Effector memory CD8-positive, alpha-beta T cell (primary cell): ENCODE measurements at places on chromosomes 12 and 14.

- DNase-seq, result no peak
Observed at GRCh38 chr12:52600071-52600470, 1.2 kb downstream of the KRT72 start.

- no peak for DNase-seq
Observed at GRCh38 chr14:68953196-68953555, 25.9 kb downstream of the ACTN1 start.

DNA sequence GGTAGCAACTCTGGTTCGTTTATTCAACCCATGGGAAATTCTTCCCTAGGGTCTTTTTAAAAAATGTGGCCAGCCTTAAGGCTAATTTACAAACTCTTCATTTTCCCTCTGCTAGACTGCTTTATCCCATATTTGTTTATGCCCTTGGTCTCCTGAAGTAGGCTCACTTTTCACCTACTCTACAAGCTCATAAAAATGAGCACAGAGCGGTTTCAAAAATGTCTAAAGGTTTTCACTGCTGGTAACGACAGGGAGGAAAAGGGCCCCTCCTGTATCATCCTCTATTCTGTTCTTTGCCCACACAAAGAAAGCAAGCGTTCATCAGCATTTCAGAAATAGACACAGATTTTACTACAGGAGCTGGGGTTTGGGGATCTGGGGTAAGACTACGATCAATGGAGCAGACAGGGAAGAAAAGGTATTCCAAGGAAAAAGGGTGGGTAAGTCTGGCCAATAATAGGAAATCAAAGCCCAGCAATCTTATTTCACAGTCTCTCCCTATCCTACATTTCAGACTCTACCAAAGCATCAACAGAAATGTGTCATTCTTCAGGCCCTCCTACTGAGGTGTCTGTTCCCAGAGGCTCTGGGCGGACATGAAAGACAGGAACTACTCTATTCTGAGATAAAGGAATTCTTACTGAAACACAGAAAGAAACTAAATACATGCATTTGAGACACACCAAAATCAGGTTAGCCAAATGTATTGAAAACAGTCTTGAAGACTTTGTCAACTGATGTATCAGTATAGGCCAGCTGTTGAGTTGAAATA is 86.4 kb downstream of the SPPL3 start:
- DNase-seq, result no peak

- no peak for DNase-seq
Observed at GRCh38 chr12:89736995-89737394, 28.4 kb upstream of the ATP2B1 start.

DNA sequence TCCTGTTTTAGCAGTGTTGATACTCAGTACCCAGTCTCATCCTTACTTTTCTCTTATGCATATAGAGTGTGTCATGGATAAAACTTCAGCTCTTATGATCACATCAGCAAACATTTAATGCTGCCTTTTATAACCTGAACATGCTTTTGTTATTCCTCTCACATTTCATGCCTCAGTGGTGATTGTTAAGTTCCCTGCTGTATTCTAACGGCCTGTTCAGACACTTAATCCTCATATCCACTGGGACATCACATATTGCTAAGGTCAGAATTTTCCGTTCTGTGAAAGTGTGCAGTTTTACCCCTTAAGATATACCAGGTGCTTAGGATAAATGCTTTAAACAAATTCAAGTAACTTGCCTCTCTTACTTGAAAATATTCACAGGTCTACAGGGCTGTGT is 268.7 kb upstream of the SEL1L start:
- DNase-seq, result no peak

DNA sequence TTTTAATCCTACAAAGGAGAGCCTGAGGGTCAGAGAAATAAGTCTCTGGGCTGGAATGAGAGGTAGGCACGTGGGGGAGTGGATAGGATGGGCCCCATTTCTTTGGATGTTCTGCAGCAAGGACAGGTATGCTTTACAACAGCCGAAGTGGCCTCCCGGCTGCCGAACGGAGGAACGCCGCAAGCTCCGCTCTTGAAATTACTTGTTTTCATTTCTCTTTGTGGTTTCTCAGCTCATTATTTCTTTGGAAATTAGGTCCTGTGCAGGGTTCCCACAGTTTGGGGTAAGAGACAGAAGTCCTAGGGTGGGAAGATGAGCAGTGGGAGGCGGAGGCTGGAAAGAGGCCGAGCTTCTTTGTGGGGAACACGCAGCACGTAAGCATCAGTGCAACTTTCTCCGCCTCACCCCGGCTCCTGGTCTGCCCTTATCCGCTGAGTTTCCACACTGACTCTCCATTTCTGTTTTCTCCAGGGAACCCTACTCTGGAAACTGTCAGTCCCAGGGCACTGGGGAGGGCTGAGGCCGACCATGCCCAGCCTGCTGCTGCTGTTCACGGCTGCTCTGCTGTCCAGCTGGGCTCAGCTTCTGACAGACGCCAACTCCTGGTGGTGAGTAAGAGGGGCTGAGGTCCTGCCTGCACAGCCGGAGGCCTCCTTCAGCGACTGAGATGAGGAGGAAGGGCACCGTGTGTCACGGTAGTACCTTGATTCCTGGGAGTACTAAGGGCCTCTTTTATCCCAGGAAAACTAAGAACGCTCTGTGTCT is 2.0 kb downstream of the WNT5B start:
- DNase-seq, result no peak

DNA sequence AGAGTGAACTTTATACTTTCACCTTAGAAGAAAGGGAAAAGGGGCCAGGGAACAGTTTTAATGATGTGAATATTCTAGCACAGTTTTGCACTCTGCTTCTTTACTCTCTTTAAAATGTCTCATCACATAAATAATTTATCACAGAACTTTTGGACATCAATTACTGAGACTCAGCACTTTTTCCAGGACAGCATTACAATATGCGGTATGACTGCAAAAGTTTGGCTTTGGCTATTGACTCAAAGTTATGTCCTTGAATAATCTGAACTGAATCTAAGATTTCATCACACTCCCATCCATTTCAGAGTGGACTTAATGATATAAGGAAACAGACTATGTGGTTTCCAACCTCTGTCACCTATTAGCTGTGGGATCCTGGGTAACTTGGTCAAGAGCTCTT is 11.7 kb downstream of the CCER1 start:
- DNase-seq, result no peak

DNA sequence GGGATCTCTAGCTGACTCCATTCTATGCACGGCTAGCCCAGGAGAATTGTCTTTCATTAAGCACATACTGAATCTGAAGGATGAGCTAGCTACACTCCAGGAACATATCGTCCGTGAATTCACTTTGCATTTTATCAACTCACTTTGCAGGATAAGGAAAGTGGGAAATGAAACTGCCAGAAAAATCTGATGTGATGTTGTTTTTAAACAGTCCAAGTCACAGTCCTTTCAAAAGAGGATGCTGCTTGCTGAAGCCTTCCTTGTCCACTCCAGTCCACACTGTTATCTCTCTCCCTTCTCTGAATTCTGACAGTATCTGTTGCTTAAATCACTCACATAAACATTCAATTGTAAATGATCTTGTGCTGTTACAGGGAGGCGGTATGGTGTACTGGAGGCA is 12.7 kb upstream of the TMCC3 start:
- no peak for DNase-seq

DNA sequence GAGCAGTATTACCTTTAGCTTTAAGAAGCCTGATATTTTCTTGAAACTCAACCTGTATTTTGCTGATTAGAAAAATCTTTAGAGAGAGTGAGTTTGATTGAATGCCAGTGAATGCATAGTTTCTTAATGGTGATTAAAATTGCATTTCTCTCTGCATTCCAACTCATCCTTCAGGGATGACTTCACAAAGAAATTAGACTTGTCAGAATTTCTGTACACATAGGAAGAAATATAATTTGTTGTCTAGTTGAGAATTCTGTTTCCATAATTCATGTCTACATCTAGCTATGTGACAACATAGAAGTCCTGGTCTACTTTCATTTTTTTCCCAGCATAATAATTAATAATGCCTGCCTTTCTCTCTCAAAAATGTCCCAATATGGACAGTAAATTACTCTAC is 136.6 kb downstream of the OTOGL start:
- no peak for DNase-seq

DNA sequence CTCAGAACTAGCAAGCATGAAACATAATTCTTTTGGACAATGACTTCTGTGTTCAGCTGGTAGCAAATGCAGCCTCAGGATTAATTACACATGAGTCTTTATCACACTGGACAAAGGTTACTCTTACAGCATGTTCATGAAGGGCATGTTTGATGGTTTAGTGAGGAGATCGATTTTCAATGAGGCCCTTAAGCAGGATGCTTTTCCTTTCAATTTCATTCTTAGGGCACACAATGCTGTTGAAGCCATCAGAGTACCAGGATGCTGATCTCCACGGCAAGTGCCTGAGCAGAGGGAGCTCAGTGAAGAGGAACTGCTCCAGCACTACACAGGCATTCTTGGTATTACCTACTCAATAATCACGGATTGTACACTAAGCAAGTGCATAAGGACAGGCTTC is 542.0 kb downstream of the SNAPC1 start:
- DNase-seq, result no peak

- DNase-seq, result no peak
Observed at GRCh38 chr14:37139710-37140109, 32.7 kb downstream of the SLC25A21 start.

GRCh38 chr14:99758121-99758821 is 34.9 kb upstream of the EML1 start:
- no peak for DNase-seq

- no peak for DNase-seq
Observed at GRCh38 chr12:122533856-122534255, 6.8 kb downstream of the KNTC1 start.

DNA sequence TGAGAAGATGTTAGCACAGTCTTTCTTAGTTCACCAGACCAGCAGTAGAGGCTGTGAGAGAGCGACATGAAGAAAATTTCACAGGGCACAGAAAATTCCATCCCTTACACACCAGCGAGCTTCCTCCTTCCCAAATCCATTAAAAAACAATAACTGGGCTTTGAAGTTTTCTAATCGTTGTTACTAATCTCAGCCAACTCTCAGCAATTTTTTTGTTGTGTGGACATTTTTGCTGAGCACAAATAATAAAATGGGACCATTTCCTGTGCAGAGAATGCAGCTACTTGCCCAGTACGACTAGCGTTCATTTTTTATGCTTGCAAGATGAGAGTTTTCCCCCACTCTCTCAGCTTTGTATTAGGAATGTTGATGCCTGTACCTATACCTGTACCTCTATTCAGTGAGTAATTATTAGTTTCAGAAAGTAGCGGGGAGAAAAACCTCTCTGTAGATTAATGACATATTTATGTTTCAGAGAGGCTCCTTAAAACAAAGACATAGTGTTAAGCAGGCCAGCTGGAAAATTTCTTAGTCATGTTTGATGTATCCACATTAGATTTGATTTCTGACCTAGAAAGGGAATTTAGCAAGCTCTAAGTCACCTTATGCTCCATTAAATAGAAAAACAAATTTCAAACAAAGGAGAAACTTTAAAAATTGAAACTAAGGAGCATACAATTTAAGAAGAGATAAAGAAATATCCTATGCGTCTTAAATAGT is 146.5 kb downstream of the SRGAP1 start:
- no peak for DNase-seq

DNA sequence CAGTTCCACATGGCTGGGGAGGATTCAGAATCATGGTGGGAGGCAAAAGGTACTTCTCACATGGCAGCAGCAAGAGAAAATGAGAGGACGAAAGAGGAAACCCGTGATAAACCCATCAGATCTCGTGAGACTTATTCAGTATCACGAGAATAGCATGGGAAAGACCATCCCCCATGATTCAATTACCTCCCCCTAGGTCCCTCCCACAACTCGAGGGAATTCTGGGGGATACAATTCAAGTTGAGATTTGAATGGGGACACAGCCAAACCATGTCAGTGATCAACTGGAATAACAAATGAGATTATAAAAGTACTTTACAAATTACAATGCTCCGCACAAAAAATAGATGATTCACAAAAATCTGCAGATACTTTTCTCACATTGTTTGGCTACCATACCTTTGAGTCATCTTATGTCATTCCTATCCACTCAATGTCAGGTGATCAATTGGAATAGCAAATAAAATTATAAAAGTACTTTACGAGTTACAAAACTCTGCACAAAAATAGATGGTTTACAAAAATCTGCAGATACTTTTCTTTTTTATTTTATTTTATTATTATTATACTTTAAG is 338.9 kb downstream of the C12orf50 start:
- DNase-seq, result no peak

- DNase-seq, result no peak
Observed at GRCh38 chr14:74258764-74259035, 19.5 kb downstream of the VSX2 start.

- no peak for DNase-seq
Observed at GRCh38 chr12:52976574-52977071, 27.7 kb downstream of the KRT18 start.

DNA sequence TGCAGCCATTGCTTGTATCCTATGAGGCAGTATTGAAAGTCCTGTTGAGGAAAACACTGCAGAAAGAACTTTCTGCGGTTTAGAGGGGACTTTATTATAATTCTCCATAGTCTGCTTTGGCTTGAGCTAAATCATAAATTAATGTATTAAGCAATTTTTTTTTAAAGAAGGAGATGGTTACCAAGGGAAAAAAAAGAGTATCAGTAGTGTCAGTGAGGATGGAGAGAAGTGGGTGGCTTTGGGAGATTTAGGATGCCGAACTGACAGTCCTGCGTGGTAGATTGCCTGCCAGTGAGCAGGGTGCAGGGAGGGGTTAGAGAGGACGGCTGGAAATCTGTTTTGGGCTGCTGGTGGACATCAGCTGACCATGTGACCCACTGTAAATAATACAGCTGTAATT is 96.8 kb downstream of the MYRFL start:
- no peak for DNase-seq

- DNase-seq, result no peak
Observed at GRCh38 chr12:95259368-95259767, 41.8 kb downstream of the VEZT start.

DNA sequence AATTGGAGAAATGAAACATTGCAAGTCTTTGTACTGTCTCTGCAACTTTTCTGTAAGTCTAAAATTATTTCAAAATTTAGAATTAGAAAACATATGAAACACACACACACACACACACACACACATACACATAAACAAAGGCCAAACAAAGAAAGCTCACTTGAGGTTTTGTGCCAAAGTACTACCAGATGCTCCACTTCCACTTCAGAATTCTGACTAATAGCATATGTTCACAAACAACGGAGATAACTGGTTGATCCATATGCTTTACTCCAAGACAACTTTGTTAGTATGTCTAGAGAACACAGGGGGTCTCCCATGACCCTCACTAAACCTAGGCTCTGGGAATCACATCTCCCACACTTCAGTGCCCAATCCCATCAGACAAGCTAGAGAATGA is 133.8 kb upstream of the CLEC14A start:
- DNase-seq, result no peak

DNA sequence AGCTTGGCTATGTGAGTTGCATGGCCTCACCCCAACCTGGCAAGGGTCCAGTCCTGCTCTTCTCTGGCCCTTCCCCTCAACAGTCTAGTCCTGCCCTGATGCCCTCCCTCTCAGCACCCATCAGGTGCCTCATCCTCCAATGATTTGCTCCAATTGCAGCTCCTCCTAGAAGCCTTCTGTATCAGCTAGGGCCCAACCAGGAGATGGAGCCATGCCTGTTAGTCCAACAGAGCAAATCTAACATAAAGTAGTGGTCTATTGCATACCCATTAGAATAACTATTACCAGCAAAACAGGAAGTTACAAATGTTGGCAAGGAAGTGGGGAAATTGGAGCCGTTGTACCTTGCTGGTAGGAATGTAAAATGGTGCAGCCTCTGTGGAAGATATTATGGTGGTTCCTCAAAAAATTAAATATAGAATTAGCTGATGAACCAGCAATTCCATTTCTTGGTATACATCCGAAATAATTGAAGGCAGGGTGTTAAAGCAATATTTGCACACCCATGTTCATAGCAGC is 163.5 kb downstream of the VRK1 start:
- DNase-seq, result no peak

GRCh38 chr12:54207539-54208294 is 18.9 kb upstream of the SMUG1 start:
- peak; percentile 74 for DNase-seq
